Effector memory CD8-positive, alpha-beta T cell (primary cell): ENCODE measurements at places on chromosomes 3 and 15.

- no peak for DNase-seq
These were observed 47.7 kb upstream of the SLC7A14 start for GRCh38 chr3:170633573-170633972.

DNA sequence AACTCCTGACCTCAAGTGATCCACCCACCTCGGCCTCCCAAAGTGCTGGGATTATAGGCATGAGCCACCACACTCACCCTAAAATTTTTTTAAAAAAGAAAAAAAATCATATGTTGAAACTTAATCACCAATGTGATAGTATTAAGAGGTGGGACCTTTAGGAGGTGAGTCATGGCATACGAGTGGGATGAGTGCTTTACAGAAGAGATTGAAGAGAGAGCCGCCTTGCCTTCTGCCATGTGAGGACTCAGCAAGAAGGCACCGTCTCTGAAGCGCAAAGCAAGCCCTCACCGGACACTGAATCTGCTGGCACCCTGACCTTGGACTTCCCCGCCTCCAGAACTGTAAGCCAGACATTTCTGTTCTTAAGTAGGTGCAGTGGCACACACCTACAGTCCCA, 5.5 kb downstream of the ARPIN start:
- no peak for DNase-seq

DNA sequence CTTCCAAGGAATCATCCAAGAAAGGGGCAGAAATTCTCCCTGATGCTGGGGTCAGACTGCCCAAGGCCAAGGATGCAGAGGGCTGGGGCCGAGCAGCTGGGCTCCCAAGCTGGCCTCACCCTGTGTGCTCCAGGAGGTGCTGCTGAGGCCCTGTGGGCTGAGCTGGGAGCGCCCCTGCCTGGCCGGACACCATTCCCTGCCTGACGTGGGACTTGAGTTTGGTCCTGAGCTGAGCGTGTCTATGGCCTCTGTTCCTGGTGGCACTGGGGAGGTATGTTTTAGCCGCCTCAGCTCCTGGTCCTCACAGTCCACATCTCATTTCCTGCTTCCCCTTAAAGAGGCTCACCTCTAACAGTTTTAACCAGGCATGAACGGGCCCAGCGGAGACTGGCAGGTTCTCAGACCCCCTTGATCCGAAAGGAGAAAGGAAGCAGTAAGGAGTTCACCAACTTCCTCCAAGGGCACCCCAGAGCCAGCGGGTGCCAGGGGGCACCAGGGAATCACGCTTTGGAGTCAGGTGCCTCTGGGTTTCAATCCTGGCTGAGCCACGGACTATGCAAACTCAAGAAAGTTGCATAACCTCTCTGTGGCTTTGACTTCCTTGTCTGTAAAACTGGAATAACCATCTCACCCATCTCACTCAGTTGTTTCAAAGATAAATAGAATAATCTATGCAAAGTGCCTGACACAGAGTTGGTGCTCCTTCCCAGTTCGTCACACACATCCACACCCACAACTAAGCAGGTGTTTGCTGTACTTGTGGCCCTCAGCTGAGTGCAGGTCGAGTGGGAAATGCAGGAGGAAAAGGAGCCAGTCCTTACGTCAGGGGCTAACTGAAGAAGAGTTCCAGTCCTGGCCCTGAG, 48.6 kb downstream of the SLC12A8 start:
- DNase-seq: no peak

GRCh38 chr3:51146781-51147180, 238.3 kb upstream of the MANF start:
- no peak for DNase-seq

DNA sequence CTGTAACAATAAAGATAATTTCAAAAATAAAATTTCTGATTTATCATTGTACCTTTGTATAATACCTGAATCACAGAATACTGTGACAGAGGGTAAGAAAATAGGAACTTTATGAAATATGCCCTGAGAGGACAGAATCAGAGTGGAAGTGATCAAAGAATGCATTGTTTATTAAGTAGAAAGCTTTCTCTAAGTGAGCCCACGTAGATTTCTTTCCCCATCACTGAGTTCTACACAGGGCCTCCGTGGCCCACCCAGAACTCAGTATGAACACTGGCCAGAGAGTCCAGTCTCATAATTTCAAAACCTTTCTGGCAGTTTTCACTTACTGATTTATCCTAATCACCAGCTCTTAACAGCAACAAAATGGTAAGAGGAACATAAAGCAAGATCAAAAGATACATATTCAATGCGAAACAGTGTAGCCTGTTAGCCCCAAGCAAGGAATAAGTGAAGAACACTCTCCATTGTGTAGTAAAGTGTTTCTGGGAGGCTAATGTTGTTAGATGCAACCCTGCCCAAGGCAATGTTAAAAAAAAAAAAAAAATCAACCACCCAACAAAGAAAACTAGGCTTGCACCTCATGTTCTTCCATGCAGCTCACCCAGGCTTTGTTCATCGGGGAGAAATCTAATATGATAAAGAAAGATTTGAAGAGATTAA, 341.3 kb downstream of the LSAMP start:
- DNase-seq: no peak

DNA sequence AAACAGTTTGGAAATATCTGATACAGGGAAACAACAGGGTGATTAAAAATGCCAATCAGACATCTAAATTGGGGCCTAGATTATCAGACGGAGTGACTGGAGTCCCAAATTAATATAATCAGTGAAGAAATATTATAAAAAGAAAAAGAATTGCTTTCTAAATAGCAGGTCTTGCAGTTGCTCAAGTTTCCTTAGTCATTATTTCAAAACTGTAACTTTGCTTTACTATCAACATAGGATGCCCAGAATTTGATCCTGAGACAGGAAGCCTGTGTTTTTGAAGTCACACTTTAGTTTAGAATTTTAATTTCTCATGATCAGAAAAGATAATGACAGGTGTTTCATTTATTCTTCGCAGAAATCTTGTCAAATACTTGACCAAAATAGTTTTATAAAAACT, 105.9 kb downstream of the IL1RAP start:
- DNase-seq: no peak

DNA sequence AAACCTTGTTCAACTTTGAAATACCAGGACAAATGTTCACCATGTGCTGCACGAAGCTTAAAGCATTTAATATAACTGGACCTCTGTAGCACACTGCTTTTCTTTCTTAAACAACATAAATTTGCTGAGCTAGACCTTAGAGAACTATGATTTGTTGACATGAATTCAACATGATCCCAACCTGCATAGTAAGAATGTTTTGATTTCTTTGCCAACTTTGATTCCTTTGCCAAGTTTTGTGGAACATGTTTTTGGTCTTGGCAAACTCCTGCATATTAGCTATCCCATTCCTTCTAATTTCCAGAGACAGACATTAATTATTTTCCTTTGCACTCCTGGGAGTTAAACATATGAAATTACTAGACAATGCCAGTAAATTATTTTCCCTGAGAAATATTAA, 197.2 kb upstream of the RBMS3 start:
- DNase-seq: no peak

DNA sequence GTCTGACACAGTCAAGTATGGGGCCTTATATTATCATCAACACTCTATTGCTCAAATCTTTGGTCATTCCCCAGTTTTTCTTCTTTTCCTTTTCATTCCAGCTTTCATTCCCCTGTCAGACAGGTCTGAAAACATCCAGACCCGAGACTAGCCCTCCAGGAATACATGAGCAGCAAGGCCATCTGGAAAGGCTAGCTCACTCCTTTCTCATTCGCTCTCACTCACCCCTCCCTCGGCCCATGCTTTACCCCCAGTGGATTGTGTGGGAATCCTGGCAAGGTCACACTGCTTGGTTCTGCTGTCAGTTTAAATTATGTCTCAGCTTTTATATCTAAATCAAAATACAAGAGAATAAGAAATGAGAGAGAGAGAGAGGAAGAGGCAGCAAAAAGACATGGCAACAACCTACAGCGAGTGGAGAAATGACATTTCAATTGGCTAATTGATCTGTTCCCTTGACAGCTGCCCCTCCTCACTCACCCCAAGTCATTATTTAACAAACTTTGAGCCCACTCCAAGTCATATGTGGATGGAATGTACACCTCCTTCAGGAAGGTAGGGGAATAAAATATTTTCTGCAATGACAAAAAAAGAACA, 962.2 kb downstream of the TUSC7 start:
- no peak for DNase-seq

DNA sequence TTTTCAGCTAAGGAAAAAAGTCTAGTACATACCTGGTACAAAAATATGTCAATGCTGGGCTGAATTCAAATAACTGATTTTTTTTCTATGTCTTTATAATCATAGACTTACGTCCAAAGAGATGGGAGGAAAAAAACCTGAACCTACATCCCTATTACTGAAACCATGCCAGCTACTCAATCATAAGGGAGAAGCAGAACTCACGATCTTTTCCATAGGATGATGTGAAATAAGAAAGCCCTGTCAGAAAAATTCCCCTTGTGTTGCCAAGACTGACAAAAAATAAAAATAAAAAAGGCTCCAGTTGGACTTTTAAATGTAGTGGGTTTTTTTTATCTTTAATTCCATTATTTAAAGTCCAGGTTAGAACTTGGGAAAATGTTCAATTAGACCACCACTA, 3.3 kb downstream of the MSL2 start:
- DNase-seq: no peak

- DNase-seq: no peak
These were observed 22.9 kb upstream of the USF3 start for GRCh38 chr3:113719294-113719693.

GRCh38 chr3:47008234-47008796, 28.8 kb downstream of the NBEAL2 start:
- DNase-seq: no peak

DNA sequence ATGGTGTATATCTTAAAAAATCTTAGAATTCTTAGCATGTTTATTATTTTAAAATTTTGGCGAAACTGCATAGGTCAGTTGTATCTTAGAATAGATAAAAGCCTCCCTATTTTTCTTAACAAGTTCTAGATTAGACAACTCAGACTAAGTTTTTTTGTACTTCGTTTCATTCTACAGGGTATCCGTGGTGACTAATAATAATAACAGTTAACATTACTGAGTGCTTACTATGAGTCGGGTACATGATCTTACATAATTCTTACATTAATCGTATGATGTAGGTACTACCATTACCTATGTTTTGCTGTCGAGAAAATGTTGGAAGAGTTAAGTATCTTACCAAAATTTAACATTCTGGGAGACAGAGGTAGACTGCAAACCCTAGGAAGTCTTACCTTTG, 60.7 kb downstream of the UBE2E2 start:
- DNase-seq: no peak

DNA sequence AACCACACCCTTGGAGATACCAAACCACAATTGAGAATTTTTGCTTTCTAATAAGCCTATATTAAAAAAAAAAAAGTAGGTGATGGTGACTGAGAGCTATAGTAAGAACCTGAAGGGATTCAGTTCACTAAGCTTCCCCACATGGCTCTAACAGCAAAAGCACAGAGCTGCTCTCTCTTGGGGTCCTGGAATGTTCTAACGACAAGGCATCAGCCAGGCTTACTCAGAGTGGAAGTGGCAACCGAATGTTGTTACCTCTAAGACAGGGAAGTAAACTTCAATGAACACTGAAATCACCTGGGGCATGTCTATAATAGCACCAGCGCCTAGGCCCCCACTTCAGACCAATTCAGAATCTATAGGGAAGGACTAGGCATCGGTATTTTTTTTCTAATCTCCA, 397.7 kb downstream of the MAGI1 start:
- DNase-seq: no peak

GRCh38 chr15:40358471-40359353, 693 bp downstream of the DISP2 start:
- DNase-seq: no peak

DNA sequence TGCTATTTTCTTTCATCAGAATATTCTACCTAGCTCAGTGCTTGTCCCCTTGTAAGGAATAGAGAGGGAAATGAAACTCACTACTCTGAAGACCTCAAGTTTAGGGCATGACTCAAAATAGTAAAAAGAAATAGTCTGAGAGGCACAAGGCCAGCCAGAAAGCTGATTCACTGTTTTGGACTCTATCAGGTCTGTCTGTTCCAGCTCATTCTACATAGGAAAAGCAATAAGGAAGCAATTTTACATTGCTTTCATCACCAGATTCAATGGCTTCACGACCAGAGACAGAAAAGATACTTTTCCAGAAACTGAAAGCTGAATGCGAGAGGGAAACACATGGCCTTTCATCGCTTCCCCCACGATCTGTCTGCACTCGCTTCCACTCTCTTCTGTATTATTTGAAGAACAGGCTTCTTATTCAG, 276.0 kb downstream of the GBE1 start:
- no peak for DNase-seq

- DNase-seq: no peak
These were observed 1.3 kb downstream of the ELL3 start for GRCh38 chr15:43775411-43775965.

- DNase-seq: no peak
These were observed 91.8 kb downstream of the TMEM266 start for GRCh38 chr15:76151599-76151974.

GRCh38 chr3:72347819-72348319, 500.4 kb downstream of the SHQ1 start:
- DNase-seq: no peak

GRCh38 chr3:21920421-21920861, 169.4 kb upstream of the ZNF385D start:
- no peak for DNase-seq

GRCh38 chr3:78204977-78205376, 1165.1 kb downstream of the ROBO2 start:
- DNase-seq: no peak

GRCh38 chr15:48580736-48581135, 64.8 kb downstream of the FBN1 start:
- DNase-seq: no peak
